ENCODE measurements at places on chromosomes 2 and 18.

- peak; percentile 71 for DNase-seq
Measured at GRCh38 chr2:84970210-84970867, 622 bp upstream of the KCMF1 start.

DNA sequence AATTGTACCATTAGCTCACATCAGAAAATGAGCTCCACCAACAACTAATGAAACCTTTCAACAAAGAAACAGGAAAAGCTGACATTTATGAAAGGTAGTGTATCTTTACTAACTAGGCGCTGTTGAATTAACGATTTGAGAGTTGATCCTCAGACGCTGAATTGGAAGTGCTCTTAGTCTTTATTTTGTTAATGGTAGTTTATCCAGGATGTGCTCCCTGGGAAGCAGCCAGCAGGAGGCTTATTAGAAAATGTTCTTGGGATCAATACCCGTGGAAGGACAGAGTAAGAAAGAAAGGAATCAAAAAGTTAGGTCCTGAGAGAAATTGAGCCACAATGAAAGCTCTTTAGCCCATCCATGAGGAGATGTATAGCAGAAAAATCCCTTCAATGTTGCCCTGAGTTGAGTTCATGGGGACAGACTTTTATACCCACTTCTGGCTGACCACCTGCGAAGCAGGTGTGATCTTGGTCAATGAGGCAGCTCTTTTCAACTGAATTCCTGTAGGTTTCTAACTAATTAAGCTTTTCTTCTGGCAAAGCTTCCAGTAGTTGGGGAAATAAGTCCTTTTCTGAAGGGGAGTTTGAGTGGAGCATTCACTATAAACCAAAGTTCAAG, 492.6 kb upstream of the REG3G start:
- no peak for DNase-seq

GRCh38 chr2:172195836-172196376, 93.2 kb upstream of the DLX2 start:
- no peak for DNase-seq

DNA sequence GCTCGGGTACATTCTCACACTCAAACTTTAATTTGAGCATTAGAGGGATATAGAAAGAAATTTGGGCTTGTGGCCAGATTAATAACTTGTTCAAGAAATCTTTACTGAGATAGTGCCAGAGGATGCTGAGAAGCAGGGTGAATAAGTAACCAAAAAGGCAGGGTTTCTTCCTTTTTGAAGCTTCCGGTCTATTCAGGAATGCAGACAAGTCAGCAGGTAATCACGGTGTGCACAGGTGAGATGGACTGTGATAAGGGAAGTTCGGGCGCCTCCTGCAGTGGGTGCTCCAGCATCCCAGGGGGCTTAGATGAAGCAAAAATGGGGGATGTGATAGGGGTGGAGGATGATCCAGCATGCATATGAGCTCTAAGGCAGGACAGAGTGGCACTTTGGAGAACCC, 44.9 kb upstream of the CYP1B1 start:
- DNase-seq: no peak

- no peak for DNase-seq
Measured at GRCh38 chr18:62588217-62588616, 65.4 kb downstream of the ZCCHC2 start.

DNA sequence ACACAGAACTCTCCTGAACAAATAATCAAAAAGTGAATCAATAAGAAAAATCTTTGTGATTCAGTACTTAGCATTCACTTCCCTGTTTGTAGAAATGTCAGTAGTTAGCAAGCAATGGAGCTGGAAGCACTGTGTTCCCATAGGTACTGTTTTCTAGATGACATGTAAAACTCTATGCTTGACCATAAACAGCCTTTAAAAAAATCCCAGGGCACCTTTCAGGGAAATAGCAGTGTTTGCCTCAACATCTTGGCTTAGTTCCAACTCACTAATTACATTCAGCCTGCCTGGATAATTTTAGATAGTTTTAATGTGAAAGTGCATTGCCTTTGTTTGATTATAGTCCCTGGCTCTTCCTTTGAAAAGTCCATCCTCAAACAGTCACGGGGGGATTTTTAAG, 721.8 kb downstream of the ERBB4 start:
- no peak for DNase-seq

- no peak for DNase-seq
Measured at GRCh38 chr2:158671360-158672245, 123.5 kb upstream of the DAPL1 start.

GRCh38 chr2:17583166-17583565, 42.7 kb downstream of the VSNL1 start:
- peak; percentile 48 for DNase-seq

- DNase-seq: no peak
Measured at GRCh38 chr2:43041173-43041591, 185.2 kb downstream of the ZFP36L2 start.

DNA sequence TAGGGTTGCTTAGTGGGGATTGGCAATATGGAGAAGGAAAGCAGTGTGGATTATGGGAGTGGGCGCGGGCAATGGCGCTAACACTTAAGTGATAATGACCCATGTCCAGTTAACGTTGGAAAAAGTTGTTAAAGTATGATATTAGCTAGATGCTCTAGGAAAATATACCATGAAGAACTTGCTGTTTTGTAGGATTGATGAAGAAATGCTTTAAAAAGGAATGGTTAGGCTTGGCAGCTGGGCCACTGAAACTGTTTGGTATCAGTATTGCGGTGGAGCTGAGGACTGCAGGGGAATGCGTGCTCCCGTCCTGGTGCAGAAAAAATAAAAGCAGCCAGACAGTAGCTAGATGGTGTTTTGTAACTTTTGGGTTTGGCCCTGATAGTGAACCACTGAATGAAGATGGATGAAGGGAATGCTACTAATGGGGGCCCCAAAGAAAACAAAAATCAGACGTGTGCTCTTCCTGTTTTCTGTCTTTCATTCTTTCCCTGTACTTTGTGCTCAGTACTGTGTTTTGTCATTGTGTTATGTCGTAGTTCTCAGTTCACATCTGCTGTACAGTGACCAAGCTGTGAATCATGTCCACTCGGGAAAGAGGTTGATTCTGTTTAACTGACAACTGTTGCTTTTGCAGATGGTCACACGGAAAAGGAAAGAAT, 999 bp downstream of the INSIG2 start:
- DNase-seq: peak; percentile 82

GRCh38 chr2:134704173-134704572, 14.6 kb downstream of the TMEM163 start:
- DNase-seq: no peak

- peak; percentile 86 for DNase-seq
Measured at GRCh38 chr2:186695081-186695756, 1.4 kb downstream of the FAM171B start.

- DNase-seq: no peak
Measured at GRCh38 chr18:23714576-23714975, 25.3 kb downstream of the LAMA3 start.

DNA sequence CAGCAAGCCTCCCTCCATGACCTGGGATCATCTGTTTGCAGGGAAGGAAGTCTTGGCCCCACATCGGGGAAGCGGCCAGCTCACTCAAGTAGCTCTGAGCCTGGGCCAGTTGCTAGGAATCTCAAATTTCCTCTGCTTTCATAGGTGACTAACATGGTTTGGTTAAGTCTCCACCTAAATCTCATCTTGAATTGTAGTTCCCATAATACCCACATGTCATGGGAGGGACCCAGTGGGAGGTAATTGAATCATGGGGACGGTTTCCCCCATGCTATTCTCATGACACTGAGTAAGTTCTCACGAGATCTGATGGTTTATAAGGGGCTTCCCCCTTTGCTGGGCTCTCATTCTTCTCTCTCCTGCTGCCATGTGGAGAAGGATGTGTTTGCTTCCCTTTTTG, 75.2 kb downstream of the LBH start:
- peak; percentile 56 for DNase-seq

GRCh38 chr2:166239548-166239947, 111.7 kb upstream of the SCN1A start:
- DNase-seq: peak; percentile 95

DNA sequence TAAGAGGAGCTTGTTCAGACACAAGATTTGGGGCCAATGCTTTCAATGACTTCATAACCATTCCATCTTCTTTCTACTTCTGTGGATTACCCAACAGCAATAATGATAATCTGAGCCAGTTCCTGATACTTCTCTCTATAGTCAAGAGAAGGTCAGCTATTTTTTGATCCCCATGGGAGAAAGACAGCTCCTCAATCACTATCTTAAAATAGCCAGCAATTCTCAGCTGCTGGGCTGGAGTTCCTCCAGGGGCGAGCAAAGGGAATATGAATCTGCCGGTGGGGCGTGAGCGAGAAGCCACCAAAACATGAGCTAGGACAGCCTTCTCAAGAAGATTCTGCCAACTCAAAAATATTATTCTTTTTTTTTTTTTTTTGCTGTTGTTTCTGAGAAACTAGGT, at the start of gene TMEM182:
TMEM182 (plus strand) TSS at position 269 of the 400 bp plus-strand sequence. CDS start 187 bp downstream, outside the sequence.
- no peak for DNase-seq

GRCh38 chr2:38060236-38061018, 15.5 kb downstream of the CYP1B1 start:
- DNase-seq: no peak

- no peak for DNase-seq
Measured at GRCh38 chr2:60498127-60498815, 55.2 kb downstream of the BCL11A start.
